ENCODE measurements at places on chromosomes 1 and 21.

- no peak for DNase-seq
Measured at GRCh38 chr1:56357927-56358690, 221.3 kb downstream of the PLPP3 start.

GRCh38 chr1:56304975-56305374 lies 274.4 kb downstream of the PLPP3 start:
- DNase-seq: no peak

- DNase-seq: no peak
Measured at GRCh38 chr21:29961291-29962027, 21.7 kb upstream of the GRIK1 start.

- DNase-seq: no peak
Measured at GRCh38 chr1:95620076-95620475, 386.1 kb downstream of the RWDD3 start.

DNA sequence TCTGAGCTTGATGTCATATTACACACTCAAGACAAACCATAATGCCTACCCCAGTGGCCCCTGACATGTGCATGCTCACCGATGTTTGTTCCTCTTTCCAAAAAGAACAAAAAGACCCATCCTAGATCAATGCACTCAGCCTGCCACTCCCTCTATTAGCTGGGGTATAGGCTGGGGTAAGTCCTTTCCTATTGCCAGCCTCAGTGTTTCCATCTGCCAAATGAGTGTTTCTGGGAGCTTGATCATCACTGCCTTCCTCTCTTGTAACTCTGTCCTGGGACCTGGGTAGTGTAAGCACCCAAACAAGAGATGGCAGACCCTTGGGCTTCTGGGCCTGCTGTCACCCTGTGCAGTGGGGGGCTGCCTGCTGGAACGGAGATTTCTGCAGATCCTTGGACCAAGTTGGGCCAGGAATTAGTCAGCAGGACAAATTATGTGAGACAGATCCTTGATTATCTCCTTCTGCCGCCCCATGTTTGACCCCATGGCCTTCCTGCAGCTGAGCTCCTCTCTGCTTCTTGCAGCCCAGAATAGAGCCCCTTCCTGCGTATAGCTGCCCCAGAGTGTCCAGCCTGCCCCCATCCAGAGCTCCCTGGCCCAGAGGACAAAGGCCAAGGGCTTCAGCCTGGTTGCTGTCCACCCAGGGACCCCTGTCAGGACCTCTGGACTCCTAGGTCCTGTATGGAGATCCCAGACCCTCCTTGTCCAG lies 31.5 kb upstream of the LRP8 start:
- DNase-seq: no peak

DNA sequence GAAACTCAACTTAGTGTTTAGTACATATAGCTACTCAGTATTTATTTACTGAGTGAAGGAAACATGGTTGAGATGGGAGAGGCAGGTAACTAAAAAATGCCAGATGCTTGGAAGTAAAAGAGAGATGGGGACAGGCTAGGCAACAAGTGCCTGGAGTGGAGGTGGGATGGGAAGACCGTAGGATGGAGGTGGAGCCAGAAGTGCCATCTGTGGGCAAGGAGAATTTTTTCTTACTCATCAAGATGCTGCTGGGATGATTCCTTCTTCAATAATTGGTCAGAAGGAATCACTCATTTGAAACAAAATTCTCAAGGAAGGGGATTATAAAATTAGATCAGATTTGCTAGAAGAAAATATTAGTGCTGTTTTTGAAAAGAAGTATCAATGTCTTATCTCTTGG lies 72.9 kb downstream of the IFI44 start:
- DNase-seq: no peak

GRCh38 chr1:3495776-3496745 lies 41.6 kb downstream of the ARHGEF16 start:
- no peak for DNase-seq

DNA sequence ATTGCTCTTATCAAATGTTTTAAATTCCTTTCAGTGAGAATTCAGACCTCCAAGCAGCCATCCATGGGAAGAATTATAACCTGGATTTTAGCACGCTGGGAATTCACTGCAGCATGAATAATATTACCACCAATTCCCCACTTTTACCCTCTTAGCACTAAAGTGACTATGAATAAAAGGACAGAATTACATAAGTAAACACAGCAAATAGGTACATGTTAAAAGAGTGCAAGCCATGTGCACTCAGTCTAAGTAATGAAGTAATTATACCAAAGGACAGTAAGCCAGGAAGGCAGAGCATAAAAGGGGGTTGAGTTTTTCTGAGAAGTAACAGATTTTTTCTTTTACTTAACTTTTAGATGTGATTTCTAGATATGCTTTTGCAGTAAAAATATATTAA lies 176.3 kb downstream of the DENND1B start:
- peak; percentile 92 for DNase-seq

Measured in NCI-H1105 treated with DMSO at 0.1 percent for 48 hours (cell line).